ENCODE measurements at places on chromosomes 1 and 21. TPM values are rescaled to one million over a fixed set of nuclear protein-coding genes. Genes with fewer than 3 reads are reported as not detected.

MLLT11 gene
- 3.2 TPM for total RNA-seq

CFHR2 gene
- total RNA-seq = not detected

ALPL gene
- total RNA-seq = not detected

SYNC gene
- not detected for total RNA-seq

IFNAR2 gene
- 61.9 TPM for total RNA-seq

GBP5 gene
- 234 TPM for total RNA-seq

IFI16 gene
- total RNA-seq = 394 TPM

KCNJ10 gene
- not detected for total RNA-seq

FYB2 gene
- total RNA-seq = not detected

FMN2 gene
- total RNA-seq = not detected

OLIG2 gene
- total RNA-seq = not detected

CBR3 gene
- 29.0 TPM for total RNA-seq

CYP4A11 gene
- not detected for total RNA-seq

SMIM1 gene
- total RNA-seq = not detected

SMIM34 gene
- not detected for total RNA-seq
